H1 (cell line): ENCODE measurements at places on chromosomes 7 and 10.

DNA sequence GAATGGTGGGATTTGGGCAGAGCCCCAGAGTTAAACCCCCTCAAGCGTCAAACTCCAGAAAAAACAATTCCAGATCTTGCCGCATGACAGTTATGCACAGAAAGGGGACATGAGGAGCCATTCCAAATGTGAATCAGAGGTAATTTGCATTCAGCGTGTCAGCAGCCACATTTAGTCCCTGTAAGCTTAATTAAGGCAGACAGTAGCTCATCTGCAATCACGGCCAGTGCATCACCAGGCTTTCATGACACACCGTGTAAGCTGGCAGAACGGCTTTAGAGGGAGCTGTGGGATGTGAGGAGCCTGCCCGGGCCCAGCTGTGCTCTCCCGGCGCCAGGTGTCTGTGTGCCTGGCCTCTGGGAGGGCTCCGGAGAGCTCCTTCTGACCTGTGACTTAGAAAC, 18.7 kb upstream of the PRKAG2 start:
- H3K27me3 ChIP-seq = no peaks in the 10 kb centered on the region
- H3K4me3 ChIP-seq = no peak overlapping the region
- no peak overlapping the region for H3K27ac ChIP-seq
- no peak for DNase-seq

GRCh38 chr7:68461430-68461829, 1136.8 kb upstream of the AUTS2 start:
- no peaks in the 10 kb centered on the region for H3K36me3 ChIP-seq
- no peak for DNase-seq
- H3K27ac ChIP-seq = no peak overlapping the region
- H3K27me3 ChIP-seq = no peaks in the 10 kb centered on the region

DNA sequence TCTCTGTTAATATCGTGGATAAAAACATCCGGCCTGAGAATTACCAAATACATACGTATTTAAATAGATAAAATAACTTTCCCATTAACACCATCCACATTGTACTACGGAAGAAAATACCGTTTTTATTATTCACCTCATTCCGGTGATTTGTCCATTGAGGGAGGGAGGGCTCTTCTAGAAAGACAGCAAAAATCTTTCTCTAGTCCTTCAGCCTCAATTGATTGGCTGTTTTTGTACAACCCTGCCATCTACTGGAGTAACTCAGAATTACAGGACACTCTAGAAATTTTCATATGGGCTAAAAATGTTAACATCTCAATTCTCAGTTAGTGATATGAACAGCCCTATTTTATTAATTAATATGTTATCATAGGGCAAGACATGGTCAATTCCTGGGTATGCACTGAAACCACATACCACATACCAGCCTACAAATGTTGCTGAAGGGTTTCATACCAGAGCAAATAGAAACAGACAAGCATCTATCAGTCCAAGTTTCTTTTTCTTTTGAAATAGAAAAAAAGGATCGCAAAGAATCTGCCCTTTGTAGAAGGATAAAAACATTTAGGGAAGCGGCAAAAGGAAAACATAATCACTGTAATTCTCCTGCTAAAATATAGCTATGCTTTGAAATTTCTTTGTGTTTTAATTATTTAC, 55.8 kb upstream of the CDCA7L start:
- no peaks in the 10 kb centered on the region for H3K4me1 ChIP-seq
- no peak overlapping the region for H3K4me3 ChIP-seq
- no peaks in the 10 kb centered on the region for H3K27me3 ChIP-seq
- H3K36me3 ChIP-seq = no peaks in the 10 kb centered on the region

DNA sequence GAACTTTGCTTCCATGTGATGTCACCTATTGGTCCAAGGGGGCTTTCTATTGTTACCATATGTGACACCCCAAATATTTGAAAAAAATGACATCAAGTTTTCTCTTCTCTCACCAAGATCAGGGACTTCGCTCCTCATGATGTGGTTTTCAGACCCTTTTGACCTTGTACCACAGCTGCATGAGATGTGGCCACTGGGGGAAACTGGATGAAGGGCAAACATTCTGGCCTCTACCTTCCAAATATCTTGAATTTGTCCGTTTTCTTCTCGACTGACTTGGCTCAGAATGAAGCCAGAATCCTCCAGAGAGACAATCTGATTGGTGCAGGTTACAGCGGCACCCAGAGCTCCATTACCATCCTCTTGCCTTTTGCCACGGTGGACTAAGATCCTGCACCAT, 122.7 kb downstream of the PRKCQ start:
- H3K27me3 ChIP-seq = no peaks in the 10 kb centered on the region
- peaks cover 5% of the 10 kb centered on the region for H3K36me3 ChIP-seq
- no peaks in the 10 kb centered on the region for H3K4me1 ChIP-seq
- H3K4me3 ChIP-seq = no peak overlapping the region
- DNase-seq = no peak
- H3K27ac ChIP-seq = no peak overlapping the region

GRCh38 chr10:44378626-44379025, 6.3 kb downstream of the CXCL12 start:
- peaks cover 10% of the 10 kb centered on the region for H3K36me3 ChIP-seq
- H3K4me3 ChIP-seq = no peak overlapping the region
- peaks cover 6% of the 10 kb centered on the region for H3K27me3 ChIP-seq

- H3K27ac ChIP-seq = no peak overlapping the region
- no peak for DNase-seq
- no peak overlapping the region for H3K4me3 ChIP-seq
- no peaks in the 10 kb centered on the region for H3K27me3 ChIP-seq
Measured at GRCh38 chr7:116228241-116228640, 17.9 kb downstream of the TES start.
